ENCODE measurements at places on chromosomes 4 and X.

GRCh38 chr4:26093551-26093950 is 179.5 kb downstream of the SMIM20 start:
- DNase-seq = no peak

- no peak for DNase-seq
Observed at GRCh38 chr4:67909905-67910584, 26.2 kb upstream of the TMPRSS11D start.

DNA sequence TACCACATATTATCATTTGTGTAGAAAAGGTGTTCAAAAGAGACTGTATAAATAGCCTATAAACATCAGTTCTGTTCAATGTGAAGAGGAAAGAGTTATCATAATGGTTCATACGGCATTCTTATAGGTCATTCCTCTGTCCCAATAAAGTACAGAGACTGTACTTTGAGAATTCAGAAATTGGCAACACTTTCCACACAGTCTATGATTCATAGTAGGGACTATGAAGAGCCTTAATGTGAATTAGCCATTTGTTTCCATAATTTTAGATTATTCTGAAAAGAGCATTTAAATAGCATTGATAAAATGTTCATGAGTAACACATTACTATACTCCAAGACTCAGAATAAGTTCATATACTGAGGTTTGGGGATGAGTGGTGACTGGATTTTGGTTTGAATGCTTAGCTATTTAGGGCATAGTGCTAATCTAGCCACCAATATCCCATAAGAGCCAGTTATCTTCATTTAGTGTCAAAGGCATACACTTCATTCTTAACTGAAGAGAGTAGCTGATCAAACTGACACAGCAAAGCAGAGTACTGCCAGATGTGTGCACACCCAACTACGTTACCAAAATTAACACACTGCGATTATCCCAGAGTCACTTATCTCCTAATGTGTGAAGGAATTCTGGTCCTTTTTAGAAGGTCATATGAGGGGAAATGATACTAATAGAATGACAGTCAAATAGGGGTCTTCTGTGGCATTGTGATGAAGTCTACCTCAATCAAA is 10.2 kb downstream of the ANK2 start:
- no peak for DNase-seq

DNA sequence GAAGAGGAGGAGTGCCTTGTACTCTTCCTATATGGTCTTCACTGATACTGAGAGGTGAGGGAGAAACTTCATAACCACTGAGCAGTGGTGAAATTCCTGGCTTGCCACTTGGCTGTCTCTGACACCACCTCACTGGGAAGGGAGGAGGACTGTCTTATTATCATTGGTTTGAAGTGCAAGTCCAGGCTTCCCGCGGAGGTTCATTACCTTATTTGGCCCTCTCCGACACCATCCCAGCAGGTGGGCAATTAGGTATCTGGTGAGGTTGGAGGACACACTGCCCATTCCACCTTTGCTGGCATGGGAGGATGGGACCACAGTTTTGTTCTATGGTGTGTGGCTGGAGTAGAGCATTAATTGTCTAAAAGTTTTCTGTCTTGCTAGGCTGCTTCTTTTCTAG is 206.1 kb downstream of the LHFPL1 start:
- DNase-seq = no peak

GRCh38 chr4:6852582-6852981 is 57.0 kb upstream of the TBC1D14 start:
- no peak for DNase-seq

All from activated CD8-positive, alpha-beta memory T cell treated with anti-CD3 and anti-CD28 coated beads for 1 hour (primary cell).